SHP77 treated with DMSO at 0.1 percent for 48 hours (cell line): ENCODE measurements at places on chromosomes 7 and 10.

GRCh38 chr10:11300026-11300425 lies 282.4 kb downstream of the CELF2 start:
- DNase-seq, result no peak

DNA sequence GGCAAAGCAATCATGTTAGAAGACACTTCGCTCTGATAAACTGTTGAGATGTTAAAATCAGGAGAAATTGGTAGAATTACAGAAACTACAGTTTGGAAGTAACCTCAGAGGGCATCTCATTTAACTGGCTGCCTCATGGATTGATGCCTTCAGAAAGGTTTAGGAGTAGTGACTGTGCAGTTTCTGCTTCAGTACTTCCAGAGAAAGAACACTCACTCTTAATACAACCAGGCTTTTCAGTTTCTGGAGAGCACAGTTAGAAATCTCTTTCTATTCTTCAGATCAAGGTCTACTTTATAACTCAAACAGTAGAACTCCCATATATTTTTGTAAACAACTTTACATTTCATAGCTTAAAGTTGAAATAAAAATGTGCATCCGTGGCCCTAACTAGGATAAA lies 1358.9 kb upstream of the LRRTM3 start:
- no peak for DNase-seq

DNA sequence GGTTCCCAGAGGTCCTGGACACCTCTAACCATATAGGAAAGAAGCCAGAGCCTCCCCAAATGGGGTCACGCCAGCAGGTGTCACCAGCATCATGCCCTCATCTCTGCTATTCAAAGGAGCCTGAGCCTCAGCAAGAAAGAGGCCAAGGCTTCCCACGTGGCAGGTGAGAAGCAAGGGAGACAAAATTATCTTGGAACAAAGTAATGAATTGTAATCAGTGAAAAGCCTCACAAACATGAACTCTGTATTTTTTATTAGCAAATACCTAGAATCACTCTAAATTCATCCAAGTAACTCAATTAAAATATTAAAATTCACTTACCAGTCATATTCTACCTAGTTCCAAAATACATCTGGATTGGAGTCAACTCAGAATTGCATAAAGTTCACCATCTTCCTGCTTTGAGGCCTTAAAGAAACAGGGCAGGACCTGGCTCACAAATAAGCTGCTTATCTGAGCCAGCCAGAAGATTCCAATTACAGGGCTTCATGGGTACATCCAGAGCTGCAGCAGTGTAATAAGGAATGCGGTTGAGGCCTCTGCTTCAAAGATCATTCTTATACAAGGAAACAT lies 68.7 kb downstream of the SGMS1 start:
- no peak for DNase-seq

DNA sequence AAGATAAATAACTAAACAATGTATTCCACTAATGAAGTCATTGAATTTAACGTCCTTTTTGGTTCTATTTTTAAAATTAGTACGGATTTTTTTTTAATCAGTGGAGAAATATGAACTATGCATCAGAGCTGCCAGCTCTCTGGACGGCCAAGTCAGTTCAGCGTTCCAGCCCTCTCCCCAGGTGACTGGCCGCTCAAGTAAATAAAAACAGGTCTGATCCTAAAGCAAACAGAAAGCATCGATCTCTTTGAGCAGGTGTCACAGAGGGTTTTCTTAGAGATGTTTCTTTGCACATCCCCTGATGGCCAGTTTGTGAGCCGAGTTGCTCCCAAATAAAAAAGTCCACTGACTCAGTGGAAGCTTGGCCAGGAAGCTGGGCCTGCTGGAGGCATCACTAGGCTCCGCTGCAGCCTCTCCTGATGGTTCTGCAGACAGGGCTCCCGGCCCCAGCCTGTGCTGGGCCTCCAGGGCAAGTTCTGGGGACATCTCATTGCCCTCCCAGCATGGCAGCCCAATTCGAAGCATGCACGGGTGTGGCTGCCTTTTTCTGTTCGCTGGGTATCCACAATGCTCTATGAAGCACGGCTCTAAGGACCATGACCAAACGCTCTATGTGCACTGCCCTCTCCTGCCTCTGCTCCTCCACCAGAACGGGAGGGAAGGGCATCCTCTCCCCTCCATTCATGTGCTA lies 74.7 kb upstream of the PPP2R2D start:
- no peak for DNase-seq

DNA sequence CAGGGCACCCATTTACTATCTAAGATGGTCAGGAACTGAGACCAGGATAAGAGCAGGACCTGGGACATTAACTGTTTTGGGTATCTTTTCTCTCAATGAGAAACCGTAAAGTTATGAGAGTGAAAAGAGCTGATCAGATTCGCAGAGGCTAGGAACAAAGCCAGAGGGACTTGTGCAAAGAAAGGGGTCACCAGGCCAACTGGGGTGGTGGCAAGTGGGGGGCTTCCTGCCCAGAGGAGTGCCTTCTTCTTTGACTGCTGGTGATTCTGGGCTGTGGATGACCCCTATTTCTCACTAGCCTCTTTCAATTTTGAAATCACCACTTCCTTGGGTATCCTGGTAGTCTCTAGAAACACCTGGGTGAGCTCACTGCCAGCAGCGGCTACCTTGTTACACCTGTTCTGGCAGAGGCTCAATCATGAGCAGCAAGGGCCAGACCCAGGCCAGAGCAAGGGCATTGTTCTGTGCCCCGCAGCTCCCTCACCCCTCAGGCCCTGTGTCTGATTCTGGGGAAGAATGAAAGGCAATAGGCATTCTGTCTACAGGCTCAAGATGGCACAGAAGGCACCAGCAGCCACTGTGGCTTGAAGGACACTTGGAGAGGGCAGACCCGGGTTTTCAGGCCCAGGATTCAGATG lies 999 bp downstream of the SFTPD start:
- no peak for DNase-seq

DNA sequence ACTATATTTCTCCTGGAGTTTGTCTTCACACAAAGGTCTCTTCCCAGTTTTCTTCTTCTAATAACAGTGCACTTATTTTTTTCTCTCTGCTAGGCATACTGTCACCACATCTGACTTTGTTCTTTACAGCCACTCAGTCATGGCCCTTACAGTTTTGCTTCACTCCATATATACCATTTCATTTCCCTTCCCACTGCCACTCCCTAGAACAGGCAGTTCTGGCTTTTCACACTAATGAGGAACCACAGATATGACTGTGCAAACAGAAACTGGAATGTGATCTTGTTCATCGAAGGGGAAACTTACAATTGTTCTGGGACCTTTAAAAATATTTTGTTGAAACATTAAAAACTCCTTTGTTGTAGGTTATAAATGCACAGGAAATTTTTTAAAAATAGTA lies 67.3 kb downstream of the EPDR1 start:
- no peak for DNase-seq

DNA sequence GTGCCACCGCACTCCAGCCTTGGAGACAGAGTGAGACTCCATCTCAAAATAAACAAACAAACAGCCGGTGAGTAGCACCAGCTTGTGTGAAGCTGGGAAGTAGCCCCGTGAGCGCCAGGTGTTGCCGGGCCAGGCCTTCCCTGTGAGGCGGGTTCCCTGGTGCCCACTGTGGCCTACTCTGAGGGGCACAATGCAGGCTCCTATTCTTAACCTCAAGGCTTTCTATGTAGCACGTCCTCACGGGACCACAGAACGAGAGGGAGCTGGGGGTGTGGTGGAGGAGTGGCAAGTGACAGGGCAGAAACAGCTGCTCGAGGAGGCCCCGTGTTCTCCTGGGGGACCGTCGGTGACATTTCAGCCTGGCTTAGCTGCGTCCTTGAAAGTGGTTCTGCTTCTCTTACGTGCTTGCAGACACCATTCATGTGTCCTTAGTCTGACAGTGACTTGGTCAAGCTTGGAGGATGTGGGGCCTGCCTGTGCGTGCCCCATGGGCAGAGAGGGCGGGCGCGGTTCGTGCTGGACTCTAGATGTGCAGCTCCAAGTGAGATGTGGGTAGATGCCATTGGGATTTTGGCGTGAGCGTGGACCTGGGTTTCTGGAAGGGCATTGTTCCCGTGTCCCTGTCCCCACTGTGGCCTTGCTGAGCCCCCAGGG lies 116.6 kb downstream of the NKX6-2 start:
- DNase-seq, result no peak

- DNase-seq, result no peak
These were observed 651 bp downstream of the AFAP1L2 start for GRCh38 chr10:114403541-114404161.

DNA sequence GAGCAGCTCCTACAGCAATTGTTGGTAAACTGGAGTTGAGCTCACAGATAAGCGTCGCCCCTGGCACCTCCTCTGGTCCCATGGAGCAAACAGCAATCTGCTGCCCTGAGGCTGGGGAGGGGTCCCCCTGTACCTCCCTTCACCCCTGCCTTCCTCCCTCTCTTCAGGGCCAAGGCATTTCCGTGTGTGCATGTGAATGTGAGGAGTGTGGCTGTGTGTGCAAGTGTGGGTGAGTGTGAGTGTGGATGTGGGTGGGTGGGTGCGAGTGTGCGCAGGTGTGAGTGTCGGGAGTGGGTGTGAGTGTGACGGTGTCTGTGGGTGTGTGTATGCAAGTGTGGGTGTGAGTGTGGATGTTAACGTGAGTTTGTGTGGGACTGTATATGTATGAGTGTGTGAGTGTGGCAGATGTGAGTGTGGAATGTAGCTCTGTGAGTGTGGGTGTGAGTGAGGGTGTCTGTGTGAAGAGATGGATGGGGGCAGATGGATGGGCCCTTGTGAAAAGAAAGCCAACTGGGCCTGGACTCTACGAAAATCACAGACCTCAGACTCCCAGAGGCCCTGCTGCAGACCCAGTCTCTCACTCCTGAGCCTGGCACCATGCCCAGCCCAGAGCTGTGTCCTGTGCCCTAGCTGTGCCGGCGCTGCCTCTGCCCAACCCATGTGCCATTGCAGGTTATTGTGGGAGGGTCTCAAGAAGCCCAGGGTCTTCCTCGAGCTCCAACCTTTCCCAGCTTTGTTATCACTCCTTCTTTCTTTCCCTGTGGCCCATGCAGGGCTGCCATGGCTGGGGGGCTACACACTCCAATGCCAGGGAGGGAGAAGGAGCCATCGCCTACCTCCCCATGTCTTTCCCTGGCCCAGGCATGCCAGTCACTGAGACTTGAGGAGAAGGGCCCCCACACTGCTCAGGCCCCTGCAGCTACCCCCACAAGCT lies 73.9 kb downstream of the GRID1 start:
- DNase-seq, result no peak

DNA sequence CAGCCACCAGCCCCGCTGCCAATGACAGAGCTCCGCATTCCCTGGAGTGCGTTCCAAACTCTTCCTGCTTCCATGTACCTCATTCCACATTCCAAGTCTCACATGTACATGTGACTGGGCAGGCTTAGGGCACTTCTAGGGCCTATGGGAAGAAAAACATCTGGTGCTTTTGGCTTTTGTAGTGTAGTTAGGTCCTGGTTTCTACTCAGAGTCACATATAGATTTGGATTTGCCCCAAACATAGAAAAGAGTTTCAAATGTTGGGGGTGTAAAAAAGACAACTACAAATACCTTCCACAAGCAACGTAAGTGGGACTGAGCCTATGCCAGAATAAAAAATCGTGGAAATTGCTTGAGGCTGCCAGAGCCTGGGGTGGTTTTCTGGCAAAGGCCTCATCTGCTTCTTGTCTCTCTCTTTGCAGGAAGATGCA lies 84.1 kb downstream of the ZNF467 start:
- DNase-seq, result no peak

GRCh38 chr7:35624299-35625186 lies 70.4 kb downstream of the HERPUD2 start:
- DNase-seq, result peak; percentile 41

DNA sequence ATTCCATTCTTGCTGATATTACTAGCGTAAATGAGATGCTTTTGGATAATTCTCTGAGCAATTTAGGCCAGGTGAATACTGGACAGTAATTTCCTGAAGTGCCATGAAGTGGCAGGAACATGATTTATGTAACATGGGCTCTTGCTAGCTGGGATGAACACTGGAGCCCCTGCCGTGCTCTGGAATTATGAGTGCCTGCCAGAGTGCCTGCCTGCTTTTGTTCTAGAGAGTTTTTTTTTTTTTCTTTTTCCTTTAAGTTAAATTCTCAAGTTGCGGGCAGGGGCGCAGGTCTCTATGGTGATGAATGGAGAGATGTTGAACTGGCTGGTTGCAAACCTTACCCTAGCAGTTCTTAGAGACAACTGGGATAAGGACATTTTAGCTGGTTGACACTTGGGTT lies 165.9 kb downstream of the AUTS2 start:
- no peak for DNase-seq

DNA sequence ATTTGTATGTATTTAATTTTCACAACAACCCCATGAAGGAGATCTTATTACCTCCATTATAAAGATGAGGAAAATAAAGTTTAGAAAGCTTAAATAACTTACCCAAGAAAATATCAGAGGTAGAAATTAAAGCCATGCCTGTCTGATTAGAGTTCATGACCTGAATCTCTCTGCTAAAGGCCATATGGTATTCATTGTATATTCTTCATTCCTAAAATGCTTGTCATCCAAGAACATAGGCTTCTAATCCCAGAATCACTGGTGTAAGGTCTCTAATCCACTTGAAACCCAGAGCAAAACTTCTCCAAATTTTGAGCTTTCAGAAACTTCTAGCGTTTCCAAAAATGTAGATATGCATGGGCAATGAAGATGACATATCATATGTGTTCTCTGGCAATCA lies 72.3 kb upstream of the YAE1 start:
- DNase-seq, result no peak

GRCh38 chr10:35359056-35359455 lies 22.7 kb downstream of the CCNY start:
- no peak for DNase-seq

GRCh38 chr7:154777023-154777422 lies 225.9 kb downstream of the PAXIP1 start:
- no peak for DNase-seq

GRCh38 chr7:2968616-2969397 lies 74.9 kb downstream of the CARD11 start:
- DNase-seq, result no peak

DNA sequence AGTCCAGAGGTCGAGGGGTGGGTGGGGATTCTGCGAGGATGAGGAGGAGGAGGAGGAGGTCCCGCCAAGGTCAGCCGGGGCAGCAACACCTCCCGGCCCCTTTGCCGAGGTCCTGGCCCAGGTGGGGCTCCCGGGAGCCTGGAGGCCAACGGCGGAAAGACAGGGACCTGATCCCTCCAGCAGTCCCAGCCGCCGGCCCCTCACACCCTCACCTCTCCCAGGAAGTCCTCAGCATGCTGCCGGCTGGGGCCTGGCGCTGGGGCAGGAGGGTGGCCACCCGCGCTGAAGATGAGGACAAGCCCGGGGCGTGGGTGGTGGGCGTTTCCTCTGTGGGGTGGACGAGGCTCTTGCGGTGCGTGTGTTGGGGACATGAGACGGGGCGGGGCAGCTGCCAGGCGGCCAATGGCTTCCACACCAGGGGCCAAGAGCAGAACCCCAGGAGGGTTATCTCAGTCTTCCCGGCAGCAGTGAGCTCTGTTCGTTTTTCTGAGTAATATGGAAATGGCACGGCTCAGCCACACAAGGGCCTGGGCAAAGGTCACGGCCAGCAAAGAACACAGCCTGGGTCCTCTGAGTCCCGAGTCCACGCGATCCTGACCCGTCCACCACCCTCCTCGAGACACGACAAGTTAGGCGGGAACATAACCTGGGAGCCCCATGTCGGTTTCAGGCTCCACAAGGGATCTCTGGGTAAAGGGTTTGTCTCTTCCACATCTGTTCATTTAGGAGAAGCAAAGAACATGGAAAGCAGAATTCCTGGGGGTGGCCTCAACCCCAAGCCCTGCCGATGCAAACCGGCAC lies 82.9 kb upstream of the PDGFA start:
- DNase-seq, result no peak
